ENCODE measurements at places on chromosomes 5 and 9.

DNA sequence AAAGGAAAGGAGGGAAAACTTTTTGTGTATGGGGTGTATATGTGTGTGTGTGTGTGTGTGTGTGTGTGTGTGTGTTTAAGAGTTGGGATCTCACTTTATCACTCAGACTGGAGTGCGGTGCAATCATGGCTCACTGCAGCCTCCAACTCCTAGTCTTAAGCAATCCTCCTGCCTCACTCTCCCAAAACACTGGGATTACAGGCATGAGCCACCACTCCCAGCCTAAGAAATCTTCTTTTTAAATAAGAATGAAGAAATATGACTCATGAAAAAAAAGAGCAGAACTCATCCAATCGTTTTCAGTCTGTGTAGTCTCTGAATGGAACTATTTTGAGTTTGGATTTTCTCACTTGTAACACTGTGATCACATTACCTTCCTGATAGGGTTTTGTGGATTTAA is 601.5 kb downstream of the ACTL7B start:
- DNase-seq: no peak

- DNase-seq: no peak
Observed at GRCh38 chr5:157459715-157460599, at the start of gene NIPAL4. Gene NIPAL4, plus strand, starts transcription at chr5:157460213. Its CDS starts 108 bp downstream, at chr5:157460321.

GRCh38 chr5:141245250-141245717 is at the start of gene PCDHB15:
Gene PCDHB15, plus strand, starts transcription at chr5:141245395. Its CDS starts 184 bp downstream, at chr5:141245579.
- DNase-seq: peak; percentile 29

- DNase-seq: no peak
Observed at GRCh38 chr9:92534674-92535073, 1.1 kb downstream of the ECM2 start.

- no peak for DNase-seq
Observed at GRCh38 chr5:141725891-141726290, 43.9 kb upstream of the ARAP3 start.

DNA sequence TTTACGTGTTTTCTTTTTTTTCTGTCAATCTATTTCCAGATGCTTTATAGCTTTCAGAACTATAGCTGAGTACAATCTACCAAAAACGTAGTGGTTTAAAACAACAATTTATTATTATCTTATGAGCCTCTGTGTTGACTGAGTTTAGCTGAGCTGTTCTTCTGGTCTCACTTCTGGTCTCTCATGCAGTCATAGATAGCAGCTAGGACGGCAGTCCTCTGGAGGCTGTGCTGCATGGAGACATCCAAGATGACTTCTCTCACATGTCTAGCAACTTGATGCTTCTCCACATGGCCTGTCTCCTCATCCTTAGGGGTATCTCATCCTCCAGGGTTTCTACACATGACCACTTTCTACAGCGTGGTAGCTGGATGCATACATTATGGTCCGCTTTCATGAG is 22.0 kb upstream of the RAD23B start:
- no peak for DNase-seq

DNA sequence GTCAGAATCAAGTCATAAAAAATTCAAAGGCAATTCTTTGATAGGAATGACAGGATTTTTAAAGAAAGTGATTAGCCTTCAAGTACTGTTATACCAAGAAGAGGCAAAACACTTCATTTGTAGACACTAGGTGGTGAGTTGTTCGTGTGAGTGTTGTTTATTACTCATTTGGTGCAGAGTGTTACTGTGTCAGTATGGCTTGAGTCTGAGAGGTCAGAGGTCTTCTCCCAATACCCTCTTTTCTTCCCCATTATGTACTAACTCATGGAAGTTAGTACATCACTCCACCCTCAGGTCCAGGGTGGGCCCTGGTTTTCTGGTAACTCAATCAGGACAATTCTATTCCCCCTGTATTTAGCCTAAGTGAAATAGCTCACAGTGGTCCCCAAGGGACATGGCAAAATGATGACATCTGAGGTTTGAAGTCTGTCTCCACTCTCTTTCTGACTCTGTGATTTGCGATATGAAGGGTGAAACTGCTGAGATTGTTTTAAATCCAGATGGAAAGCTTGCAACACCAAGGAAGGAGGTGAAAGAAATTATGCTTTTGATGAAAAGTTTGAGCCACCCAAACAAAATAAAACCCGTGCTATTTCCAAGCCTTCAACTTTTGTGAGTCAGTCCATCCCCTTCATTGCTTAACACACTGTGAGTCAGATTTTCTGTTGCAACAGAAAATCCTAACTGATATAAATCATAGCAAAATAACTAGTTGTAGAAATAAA is 56.8 kb downstream of the NUDT12 start:
- DNase-seq: no peak

DNA sequence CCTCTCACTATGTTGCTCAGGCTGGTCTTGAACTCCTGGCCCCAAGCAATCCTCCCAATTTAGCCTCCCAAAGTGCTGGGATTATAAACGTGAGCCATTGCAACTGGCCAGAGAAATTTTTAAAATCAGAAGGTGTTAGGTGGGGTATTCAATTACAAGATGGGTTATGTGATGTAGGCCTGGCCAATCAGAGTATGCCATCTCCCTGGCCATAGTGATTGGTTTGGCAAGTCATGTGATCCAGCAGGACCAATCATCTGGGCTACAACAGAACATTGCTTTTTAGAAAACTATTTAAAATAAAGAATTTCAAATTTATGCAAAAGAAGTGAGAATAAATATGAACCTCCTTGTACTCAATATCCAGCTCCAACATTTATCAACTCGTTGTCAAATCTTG is 22.4 kb downstream of the NMRK1 start:
- no peak for DNase-seq

GRCh38 chr5:53323511-53323910 is 156.9 kb upstream of the FST start:
- peak; percentile 12 for DNase-seq

DNA sequence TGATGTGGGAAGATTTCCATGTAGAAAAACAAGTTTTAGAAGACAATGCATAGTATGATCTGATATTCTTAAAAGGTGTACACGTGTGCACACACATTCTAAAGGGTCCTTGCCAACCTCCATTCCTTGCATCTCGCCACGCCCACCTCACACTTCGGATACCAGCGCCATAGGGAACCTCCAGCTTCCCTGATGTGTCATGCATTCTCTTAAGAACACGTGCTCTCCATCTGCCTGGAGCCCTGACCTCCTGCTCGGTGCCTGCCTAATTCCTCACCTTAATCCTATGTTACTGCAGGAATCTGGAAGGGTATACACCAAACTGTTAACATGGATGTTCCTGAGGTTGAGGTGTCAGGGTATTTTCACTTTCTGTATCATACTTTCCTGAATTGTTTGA is 63.1 kb downstream of the PTCD2 start:
- no peak for DNase-seq

DNA sequence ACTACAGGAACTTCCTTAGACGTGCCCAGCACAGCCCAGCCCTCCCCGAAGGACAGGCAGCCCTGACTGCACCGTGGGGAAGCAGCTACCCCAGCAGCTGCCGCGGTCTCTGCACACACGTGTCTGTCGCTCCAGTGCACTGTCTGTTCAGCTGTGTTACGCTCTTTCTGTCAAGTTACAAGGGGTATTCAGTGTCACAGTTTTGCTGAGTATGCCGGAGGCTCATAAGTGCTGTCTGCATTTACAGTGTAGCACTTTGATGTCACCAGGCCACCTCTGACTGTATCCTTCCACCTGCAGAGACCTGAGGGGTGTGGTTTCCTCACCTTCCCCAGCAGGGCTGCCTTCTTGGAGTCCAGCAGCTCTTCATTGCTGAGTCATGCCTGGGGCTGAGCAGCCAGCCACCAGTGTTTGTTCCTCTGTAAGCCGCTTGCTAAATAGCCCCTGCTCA is 126.8 kb downstream of the EHMT1 start:
- peak; percentile 42 for DNase-seq

DNA sequence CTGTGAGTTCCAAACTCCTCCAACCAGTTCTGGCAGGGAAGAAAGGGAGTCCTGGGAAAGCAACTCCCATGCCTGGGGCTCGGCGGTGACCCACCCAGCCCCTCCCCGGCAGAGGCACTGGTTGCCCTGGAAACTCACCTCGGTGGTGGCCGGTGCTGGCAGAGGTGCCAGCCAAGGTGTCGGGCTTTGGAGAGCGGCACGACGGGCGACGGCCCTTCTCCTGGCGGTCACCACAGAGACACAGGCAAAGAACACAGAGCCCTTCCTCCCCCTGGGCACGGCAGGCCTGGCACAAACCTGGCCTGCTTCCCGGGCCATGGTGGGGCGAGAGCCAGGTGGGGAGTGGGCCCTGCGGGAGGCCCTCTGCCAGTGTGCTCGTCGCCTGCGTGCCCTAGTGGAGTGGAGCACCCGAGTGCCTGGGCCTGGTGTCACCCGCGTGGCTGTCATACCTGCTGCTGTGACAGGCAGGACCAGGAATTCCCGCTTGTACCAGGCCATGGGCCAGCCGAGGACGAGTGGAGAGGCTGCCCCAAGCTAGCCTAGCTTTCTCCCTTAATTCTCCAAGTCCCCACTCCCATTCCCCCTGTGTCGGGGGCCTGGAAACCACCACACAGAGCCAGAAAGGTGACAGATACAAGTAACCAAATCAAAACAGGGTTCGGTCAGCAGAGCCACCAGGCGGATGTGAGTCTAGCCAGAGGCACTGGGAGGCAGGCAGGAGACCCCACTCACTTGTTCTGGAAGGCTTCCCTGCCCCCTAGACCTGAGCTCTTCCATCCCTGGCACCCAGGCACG is 8.2 kb upstream of the RALGDS start:
- no peak for DNase-seq

GRCh38 chr5:10789726-10790125 is 28.7 kb upstream of the DAP start:
- no peak for DNase-seq

- DNase-seq: no peak
Observed at GRCh38 chr9:126720036-126720435, 84.8 kb upstream of the ZBTB43 start.
